ENCODE measurements at places on chromosomes 16 and 17.

GRCh38 chr16:83248735-83249463, 558.9 kb upstream of the HSBP1 start:
- no peak for DNase-seq

DNA sequence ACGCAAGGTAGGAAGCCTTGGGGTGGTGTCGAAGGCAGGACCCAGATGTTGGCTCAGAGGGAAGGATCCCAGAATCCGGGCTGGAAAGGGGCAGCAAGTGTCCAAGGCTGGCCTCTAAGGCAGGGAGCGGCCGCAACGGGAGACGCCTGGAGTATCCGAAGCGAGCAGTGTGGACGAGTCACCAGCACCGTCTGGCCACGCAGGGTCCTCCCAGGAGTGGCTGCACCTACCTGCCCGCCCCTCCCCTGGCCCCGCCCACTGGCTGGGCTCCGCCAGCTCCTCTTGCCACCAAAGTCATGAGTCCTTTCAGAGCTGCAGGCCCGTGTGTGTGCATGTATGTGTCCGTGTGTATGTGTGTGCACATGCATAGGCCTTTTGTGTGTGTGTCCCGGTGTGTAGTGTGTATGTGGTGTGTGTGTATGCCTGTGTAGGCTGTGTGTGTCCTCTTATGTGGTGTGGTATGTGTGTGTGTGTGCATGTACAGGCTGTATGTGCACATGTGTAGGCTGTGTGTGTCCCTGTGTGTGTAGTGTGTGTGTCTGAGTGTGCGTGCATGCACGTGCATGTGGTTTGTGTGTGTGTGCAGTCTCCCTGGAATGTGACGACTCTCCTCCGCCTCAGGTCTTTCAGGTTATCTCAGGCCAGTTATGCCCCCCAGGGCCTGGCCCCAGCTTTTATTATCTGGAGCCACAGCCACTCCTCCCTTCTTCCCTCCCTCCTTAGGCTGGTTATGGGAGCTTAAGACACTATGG, at the start of gene PRSS8:
Gene PRSS8 (minus strand): TSS at position 193 of the 752 bp plus-strand sequence. CDS start 229 bp downstream, outside the sequence.
- DNase-seq = no peak

GRCh38 chr16:22065252-22065651, 27.1 kb upstream of the VWA3A start:
- DNase-seq = no peak

DNA sequence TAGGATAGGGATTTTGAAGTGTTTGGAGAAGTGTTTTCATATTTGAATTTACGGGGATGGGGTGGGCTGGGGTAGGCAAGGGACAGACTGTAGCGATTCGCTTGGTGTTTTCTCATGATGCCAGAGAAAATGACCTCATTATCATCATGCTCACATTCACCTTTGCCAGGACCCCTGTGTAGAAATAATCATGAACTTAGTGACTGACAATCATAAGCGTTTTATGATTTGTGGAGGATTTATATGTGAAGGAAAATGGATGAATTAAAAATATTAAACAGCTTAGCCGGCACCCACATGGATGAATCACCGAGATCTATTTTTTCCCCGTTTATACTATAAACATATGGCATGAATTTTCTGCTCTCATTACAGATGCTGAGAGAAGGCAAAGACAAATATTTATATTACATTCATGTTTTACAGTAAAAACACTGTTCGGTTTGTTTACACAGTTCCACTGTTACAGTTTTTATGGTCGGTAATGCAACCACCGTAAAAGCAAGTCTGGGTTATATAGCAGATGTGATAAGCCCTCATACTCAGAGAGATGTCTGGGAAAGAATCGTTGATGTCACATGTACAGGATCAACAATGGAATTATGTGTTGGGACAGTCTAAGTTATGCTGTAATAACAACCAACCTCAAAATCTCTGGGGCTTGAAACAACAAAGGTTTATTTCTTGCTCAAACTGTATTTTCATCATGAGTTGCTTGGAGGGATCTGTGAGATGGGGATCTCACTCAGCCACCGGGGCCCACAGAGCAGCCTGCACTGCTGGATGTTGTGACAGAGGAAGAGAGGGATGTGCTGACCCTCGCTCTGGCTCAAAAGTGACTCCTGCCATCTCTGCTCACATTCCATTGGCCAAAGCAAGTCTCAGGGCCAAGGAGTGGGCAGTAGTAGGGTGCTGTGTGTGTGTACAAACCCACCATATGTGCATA, 85.1 kb downstream of the WWOX start:
- no peak for DNase-seq

GRCh38 chr16:86078121-86078600, 179.2 kb downstream of the IRF8 start:
- no peak for DNase-seq

DNA sequence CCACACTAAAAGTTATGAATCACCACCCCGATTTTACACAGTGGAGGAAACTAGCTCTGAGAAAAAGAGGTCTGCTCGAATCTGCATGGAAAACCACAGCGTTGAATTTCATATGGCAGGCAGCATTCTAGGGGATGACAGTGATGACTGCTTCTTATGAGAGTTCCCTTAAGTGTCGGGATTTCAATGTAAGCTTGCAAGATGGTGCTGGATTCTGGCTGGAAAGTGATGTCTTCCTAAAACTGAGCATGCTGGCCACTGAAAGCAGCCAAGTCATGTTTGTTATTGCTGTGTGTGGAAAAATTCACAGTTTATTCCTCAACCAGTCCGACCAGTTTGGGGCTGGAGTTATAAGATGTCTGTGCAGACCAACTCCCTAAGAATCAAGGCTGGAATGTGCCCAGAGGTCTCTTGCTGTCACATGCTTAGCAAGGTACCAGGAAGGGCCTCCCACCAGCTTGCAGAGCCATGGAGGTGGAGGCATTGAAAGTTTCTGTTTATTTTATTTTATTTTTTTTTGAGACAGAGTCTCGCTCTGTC, 37.2 kb upstream of the GAN start:
- no peak for DNase-seq
